ENCODE measurements at places on chromosomes 5 and 9.
A peak's percentile ranks its signal among the peaks of the same experiment; 100 is the strongest.

DNA sequence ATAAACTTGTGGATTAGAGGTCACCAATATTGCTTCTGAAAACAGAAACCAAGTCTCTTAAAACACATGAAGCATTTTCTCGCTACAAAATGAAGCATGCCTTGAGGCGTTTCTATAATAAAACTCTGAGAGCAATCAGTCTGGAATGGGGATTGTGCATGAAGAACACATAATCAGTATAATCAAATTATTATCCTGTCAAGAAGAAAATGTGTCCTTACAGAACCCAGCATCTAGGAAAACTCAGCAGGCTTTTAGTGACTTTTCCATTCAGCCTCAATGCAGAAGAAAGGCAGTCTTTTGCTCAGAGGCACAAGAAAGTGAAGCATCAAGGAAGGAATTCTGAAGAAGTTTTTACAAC is 121.9 kb downstream of the CDH18 start:
- DNase-seq, result no peak

DNA sequence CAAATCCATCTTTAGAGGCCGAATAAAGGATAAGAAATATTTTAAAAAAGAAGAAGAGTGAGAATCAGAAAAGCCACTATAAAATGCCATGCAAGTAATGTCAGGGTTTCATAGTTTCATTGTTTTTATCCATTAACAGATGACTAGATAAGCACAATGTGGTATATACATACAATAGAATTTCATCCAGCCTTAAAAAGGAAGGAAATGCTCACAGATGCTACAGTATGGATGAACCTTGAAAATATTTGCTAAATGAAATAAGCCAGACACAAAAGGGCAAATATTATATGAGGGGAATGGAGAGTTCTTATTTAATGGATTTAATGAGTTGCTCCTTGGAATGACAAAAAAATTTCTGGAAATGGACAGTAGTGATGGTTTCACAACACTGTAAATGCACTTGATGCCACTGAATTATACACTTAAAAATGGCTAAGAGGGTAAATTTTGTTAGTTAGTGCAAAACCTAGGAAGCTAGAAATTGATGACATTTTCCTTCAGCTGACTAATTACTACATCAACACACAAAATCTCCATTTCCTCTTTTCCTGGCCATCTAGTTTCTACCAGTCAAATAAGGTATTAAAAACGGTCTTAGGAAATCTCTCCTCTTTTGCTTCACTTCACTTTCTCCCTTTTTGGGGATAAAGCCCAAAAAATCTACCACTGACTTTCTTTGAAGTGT is 86.6 kb downstream of the GNA14 start:
- no peak for DNase-seq

- DNase-seq, result no peak
These were observed 76.0 kb upstream of the PHYKPL start for GRCh38 chr5:178308541-178309092.

DNA sequence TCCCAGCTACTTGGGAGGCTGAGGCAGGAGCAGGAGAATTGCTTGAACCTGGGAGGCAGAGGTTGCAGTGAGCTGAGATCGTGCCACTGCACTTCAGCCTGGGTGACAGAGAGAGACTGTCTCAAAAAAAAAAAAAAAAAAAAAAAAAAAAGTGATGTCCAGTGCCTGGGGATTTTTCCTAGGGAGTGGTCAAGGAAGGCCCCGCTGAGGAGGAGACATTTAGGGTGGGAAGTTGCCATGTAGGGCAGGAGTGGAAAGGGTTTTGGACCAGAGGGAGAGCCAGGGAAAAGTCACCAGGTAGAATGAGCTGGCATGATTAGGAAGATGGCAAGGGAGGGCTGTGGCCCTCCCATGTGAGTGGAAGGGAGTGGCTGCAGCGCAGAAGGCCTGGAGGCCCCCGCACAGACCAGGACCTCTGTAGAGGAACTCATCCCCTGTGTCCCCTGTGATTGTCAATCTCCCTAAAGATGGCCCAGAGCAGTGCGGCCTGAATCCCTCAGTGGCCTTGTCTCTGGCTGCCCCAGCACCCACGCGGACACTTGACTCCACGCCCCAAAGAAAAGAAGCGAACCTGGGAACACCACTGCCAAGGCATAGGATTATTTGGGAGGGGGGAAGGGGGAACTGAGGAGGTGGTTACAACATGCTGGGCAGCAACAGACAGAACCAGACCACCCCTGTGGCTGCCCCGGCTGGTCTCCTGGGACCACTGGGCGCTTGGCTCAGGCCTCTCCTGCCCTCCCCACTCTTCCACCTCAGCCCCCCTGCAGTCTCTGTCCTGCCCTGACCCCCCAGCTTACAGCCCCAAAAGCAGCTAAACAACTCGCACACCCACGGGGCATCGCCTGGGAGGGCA is 2.6 kb upstream of the SQSTM1 start:
- no peak for DNase-seq

DNA sequence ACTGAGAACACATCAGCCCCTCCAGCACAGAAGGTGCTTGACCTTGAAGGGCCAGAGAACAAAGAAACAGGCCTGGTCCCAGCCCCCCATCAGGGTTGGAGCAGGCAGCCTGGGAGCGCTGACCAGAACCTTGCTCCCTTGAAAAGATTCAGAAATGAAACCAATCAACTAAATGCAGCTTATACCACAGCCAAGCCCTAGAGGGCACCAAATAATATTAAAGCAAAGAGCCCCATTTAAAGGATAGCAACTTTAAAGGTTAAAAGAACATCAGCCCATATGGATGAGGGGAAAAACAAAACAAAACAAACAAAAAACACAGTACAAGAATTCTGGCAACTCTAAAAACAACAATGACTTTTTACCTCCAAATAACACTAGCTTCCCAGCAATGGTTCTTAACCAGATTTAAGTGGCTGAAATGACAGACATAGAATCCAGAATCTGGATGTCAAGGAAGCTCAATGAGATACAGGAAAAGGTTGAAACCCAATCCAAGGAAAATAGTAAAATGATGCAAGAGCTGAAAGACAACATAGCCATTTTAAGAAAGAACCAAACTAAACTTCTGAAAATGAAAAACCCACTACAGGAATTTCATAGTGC is 471.9 kb downstream of the MTRR start:
- no peak for DNase-seq

DNA sequence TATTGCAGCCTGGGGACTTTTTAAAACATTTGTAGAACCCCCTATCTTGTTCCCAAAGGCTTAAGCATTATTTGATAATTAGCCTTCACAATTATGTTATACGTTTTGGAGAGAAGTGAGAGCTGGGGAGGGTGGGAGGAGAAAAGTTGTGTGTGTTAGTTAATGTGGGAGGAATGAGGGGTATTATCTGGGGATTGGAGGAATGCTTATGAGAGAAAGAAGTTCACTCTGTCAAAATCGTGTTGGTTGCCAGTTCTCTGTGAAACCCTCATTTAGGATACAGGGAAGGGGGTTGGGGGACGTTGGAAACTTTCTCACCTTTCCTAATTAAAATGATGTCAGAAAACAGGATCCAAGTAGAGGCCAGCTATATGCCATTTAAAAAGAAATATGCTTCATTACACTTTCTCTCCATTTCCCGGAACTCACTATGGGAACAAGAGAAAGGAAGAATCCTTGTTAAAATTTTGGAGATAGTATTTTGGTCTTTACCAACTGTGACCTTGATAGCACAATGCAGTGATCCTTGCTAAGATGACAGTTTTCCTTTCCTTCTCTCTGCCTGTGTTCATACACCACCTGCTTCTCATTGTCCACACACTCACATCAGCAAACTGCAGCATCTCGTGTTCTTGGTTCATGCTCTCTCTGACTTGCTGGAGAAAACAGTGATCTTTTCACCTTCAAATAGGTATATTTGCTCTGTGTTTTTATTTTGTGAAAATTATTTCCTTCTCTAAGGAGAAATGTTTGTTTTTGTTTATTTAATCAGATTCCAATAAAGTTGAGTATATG is 336.7 kb upstream of the CLINT1 start:
- DNase-seq, result no peak

- DNase-seq, result peak; percentile 18
These were observed 17.9 kb upstream of the POC5 start for GRCh38 chr5:75734913-75735789.

DNA sequence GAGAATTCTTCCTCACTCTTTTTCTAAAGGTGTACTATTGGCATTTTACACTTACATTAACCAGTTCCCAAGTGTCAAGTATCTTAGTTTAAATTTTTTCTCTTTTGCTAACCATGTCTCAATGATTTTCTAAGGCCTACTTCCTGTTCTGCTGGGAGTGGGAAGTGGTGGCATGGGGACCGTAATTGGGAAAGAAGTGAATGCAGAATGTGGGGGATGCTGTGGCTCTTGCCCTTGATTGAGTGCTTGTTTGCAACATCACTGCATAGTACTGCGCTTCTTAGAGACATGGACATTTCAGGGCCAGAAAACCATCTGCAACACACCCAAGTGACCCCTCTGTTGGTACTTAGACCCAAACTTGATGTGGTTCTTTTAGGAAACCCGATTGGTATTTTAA is 32.8 kb downstream of the MRRF start:
- DNase-seq, result no peak

- DNase-seq, result no peak
These were observed 2.5 kb downstream of the FEM1C start for GRCh38 chr5:115542086-115542485.

DNA sequence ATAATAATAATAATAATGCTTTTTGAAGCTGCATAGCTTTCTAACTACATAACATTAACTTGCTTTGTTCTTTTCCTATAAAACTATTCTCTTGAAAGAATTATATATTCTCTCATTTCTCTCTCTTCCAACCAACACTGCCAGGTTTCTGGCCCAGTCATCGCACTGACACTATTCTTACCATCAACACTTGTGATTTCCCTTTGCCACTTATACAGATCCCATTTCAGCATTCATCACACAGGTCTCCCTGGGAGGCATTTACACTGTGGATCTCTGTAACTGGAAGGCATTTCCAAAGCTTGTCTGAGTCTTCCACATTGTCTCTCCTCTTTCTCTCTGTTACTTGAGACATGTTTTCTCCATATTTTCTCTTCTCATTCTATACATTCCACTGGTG is 777.8 kb upstream of the ACO1 start:
- DNase-seq, result no peak

- no peak for DNase-seq
These were observed 20.9 kb upstream of the SPINK14 start for GRCh38 chr5:148147415-148147814.

GRCh38 chr9:126991183-126991582 is 76.6 kb downstream of the RALGPS1 start:
- no peak for DNase-seq

DNA sequence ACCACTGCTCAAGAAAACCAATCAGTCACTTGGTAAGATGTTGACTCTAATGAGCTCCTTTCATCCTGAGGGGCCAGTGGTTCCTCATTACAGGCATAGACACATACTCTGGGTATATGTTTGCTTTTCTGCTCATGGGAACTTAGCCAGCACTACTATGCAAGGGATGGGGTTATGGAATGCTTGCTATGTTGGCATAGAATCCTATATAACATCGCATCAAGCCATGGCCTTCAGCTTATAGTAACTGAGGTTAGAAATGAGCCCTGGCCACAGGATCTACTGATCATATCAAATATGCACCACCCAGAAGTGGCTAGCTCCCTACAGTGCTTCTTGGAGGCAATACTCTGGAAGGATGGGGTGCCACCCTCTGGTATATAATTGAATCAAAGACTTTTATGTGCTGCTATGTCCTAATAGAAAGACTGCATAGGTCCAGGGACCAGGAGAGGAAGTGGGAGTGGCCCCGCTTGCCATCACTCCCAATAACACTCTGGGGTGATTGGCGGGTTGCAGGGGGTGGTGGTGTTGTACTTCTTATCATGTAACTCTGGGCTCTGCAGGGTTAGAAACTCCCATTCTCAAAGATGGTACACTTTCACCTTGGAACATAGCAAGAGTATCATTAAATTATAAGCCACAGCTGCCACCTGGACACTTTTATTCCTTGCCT is 70.3 kb downstream of the ZNF366 start:
- no peak for DNase-seq

- no peak for DNase-seq
These were observed 29.3 kb upstream of the STOM start for GRCh38 chr9:121399126-121399882.

GRCh38 chr5:38639377-38640358 is 83.2 kb upstream of the LIFR start:
- DNase-seq, result no peak

- no peak for DNase-seq
These were observed 108.9 kb downstream of the MARCHF3 start for GRCh38 chr5:126921241-126922091.

- peak; percentile 36 for DNase-seq
These were observed 49.2 kb upstream of the NEK6 start for GRCh38 chr9:124208571-124208970.

- DNase-seq, result no peak
These were observed 122.8 kb upstream of the TBC1D2 start for GRCh38 chr9:98378206-98378780.

Data from CD4-positive, alpha-beta T cell treated with Interleukin-10 for 1 hour (primary cell).